Stimulated activated CD4-positive, alpha-beta T cell treated with anti-CD3 and anti-CD28 coated beads, Interleukin-4, amount 100 ng/mL, for 1 hour (primary cell): ENCODE measurements at places on chromosomes 16 and 17.

- DNase-seq, result no peak
Observed at GRCh38 chr16:4301177-4301576, 14.7 kb upstream of the GLIS2 start.

DNA sequence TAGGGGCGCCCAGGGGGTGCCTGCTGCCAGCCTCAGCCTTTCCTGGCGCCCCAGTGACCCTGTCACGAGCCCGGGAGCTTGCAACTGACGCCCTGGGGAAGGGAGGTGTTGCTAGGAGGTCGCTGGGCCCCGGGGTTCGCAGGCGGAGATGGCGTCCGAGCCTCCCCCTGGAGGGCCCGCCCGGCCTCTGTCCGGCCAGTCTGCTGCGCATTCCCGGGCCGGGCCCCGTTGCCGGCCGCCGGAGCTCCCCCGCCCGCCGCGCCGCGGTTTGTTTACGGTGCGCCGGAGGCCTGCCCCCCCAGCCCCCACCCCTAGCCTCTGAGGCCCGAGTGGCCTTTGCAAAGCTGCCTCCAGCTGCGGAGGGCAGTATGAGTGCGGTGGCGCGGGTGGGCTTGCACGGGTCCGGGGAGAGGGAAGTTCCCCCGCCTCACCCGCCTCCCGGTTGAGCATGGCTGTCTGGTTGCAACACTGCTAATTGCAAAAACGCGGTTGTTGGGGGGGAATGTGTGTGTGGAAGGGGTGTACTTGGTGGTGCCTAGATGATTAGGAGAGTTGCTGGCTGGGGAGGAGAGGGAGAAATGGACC lies 514 bp downstream of the THRA start:
- DNase-seq, result peak; percentile 23

DNA sequence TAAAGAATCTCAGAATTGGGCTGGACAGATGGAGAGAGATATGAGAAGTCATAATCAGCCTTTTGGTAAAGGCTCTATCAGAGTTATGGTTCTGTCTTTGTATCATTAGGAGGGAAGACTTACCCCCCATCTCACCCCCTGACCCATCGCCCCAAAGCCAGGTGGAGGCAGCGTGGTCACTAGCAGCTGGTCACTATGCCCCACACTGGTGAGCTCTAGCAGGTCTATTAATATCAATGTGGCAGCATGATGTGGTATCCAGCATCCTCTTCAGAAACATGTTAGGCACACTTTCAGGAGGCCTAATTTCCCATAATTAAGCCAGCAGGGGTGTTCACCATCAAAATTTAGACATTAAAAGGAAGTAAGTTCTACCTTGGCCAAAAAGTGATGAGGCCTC lies 183.8 kb upstream of the COX10 start:
- DNase-seq, result no peak

DNA sequence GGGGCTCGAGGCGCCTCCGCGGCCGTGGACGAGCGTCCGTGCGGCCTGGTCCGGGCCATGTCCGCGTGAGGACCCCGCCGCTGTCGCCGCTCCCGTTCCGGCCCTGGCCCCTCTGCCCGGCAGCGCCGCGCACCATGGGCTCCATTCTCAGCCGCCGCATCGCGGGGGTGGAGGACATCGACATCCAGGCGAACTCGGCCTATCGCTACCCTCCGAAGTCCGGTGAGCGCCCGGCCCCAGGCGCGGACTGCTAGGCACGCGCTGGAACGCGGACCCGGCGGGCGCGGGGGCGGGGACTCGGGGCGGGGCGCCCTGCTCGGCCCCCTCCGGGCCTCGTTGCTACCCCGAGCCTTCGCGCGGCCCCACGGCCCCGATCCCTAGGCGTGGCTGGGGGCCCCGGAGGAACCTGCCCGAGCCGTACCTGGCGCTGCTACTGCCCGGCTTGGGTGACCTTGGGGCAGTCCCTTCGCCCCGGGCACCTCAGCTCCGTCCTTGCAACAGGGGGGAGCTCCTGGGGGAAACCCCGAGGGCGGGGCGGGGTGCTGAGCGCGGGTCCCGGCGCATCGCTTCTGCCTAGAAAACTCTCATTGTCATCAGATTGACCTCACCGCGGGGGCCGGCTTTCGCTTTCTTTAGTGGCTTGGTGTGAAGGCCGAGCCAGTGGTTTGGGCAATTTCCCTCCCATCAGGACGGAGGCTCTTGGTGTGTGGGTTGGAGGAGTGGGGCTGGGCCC lies 367 bp downstream of the MGRN1 start:
- DNase-seq, result peak; percentile 72

DNA sequence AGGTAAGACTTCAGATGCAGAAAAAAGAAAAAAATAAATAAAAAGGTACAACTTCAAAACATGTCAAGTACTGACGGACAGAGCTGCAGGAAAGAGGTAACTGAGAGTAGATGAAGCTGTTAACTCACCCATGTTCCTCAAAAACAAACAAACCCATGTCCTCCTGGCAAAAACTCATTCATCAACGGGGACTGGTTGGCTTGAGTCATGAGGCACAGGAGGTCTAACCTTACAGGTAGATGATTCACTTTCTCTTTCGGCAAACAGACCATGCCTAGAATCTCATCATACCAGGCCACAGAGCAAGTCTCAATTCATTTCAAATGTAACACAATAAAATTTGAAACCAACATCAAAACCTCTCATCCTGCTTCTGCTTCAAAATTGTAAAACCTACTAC lies 12.3 kb upstream of the FASN start:
- DNase-seq, result no peak

- DNase-seq, result no peak
Observed at GRCh38 chr16:30482366-30482765, 9.8 kb downstream of the ITGAL start.

GRCh38 chr17:11176549-11176948 lies 64.5 kb upstream of the SHISA6 start:
- no peak for DNase-seq

DNA sequence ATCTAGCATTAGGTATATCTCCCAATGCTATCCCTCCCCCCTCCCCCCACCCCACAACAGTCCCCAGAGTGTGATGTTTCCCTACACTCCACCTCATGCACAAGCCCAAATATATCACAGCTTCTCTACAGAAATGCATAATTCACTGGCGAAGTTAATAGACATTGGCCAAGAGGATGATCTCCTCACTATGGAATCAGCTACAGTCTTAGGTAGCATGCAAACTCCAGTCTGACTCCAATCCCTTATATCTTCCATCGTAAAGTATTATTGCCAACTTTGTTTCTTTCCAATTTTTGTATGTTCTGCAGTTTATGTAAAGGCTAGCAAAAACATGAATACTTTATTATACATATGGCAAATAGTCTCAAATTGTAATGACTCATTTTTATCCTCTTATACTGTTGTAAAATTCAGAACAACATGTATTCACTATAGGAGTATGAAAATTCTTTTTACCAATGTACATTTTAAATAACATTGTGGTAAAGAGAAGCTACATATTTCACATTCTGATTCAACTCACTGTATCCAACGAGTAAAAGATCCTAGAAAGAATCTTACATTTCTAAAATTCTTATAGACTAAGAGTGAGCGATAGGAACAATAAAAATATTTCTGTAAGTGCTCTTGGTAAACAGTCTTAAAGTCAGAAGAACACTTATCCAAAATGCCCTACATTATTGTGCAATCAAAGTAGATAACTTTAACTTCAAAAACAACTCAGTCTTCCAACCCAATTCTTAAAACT lies 871 bp downstream of the ABCA8 start:
- no peak for DNase-seq

DNA sequence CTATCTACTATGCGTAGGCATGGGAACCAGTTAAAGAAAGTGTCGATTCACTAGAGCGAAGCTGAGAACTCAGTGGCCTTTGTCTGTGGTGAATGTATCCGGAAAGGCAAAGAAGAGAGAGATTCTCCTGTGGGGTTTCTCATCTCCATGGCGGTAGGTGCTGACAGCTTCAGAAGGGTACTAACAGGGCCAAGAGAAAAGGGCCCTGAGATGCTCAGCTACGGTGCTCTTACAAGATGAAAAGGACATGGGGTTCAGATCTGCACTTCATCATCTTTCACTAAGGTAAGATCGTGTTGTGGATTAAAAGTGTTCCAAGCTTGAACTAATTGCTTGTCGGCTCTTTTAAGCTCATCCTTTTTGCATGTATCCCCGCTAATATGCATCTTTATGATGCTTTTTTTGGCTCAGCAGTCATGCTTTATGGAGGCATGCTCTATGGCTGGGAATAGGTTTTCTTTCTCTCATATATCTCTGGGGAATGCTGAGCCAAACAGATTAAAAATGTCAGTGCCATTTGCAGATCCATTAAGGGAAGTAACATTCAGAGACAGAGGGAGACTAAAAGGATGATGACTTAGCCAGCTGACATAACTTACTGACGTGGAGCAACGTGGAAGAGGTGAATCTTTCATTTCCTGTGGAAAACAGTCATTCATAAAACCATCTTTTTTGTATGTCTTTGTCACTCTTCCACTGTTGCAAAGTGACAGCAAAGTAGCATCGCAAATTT lies 29.9 kb downstream of the KCNJ16 start:
- no peak for DNase-seq

GRCh38 chr17:31511580-31511979 lies 120.1 kb downstream of the RAB11FIP4 start:
- no peak for DNase-seq

DNA sequence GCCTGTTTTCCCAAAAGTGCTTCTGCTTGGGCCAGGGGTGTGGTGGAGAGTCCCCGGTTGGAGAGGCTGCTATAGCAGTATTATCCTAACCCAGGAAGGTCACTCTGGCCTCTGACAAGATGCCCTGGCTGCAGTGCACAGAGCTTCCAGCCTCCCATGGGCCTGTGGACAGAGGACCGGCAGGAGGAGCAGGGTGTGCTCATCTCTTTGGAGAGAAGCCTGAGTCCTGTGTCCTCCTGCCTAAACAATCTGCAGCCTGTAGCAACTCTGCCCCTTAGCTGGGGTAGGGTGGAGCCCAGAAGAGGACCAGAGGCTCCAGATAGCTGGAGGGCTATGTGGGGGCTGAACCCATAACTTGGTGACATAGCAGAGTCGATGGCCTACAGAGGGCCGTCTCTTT lies 78.0 kb downstream of the MPRIP start:
- DNase-seq, result no peak

DNA sequence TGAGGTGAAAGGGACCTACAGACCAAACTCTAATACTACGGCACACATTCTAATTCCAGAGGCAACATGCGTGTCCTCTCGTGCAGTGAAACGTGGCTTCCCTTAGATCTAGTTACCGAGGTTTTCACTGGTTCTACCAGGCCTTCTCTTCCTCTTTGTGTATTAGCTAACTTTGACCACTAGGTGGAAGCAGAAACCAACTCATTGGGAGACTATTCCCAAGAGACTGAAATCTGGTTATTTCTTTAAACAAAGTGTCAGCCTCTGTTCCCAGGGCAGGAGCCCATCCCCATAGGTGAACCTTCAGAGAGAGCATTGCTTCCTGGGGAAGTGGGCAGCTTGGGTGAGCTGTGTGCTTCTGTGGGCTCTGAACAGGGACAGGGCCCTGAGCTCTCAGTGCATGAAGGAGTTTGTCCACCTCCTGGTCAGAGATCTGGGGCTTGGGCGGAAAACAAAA lies 19.7 kb upstream of the RCVRN start:
- no peak for DNase-seq

- DNase-seq, result no peak
Observed at GRCh38 chr17:45920083-45920482, 25.7 kb downstream of the MAPT start.

DNA sequence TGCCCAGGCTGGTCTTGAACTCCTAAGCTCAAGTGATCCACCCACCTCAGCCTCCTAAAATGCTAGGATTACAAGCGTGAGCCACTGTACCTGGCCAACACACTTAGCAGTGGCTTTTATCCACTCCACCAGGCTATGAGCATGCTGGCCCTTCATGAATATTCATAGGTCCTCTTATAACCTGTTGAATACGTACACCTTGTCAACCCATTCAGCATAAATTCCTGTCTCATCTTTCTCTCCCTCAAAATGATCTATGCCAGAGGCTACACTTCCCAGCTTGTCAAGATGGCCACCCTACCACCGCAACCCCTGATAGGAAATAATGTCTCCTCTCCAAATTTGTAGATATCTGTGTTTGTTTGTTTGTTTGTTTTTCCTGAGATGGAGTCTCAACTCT lies 11.0 kb upstream of the ZG16 start:
- DNase-seq, result no peak

- no peak for DNase-seq
Observed at GRCh38 chr16:65373097-65373496, 251.2 kb upstream of the CDH11 start.

- no peak for DNase-seq
Observed at GRCh38 chr17:36978810-36979564, 30.2 kb downstream of the AATF start.

- peak; percentile 77 for DNase-seq
Observed at GRCh38 chr16:77212741-77213541, 13.7 kb downstream of the SYCE1L start.

- DNase-seq, result no peak
Observed at GRCh38 chr16:5500526-5500925, 402.9 kb upstream of the EEF2KMT start.

DNA sequence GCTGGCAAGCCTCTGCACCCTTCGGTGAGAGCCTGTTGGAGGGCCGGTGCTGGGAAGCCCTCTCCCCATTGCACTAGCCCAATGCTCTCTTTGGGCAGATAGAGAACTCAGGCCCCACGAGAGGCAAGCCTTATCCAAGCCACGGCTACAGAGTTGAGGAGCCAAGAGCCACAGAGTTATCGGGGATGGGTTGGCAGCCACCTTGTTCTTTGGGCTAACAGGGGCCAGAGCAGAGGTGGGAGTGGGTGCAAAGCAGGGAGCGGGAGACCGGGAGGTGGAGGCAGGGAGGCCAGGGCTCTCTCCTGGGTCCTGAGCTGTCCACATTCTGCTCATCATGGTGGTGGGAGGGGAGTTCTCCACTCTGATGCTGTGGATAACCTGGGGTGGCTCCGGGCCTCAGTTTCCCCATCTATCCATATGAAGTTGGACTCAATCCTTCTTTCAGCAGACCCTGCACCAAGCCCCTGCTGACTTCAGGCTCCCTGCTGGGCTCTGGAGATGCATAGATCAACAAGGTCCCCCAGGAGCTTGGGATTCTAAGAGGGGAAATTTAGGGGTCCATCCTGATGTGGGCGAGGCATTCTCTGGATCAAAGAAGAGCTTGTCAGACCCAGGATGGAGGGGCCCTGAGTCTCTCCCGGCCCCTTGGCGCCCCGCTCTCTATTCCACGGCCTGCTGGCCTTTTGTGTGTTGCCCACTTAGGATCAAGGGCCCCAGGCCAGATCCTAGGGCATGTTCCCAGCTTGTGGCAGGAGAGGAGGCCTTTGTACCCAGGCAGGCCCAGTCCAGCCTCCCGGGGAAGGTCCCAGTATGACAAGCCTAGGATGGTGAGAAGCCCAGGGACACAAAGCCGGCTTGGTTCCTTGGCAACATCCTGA lies 557 bp upstream of the CX3CL1 start:
- no peak for DNase-seq

DNA sequence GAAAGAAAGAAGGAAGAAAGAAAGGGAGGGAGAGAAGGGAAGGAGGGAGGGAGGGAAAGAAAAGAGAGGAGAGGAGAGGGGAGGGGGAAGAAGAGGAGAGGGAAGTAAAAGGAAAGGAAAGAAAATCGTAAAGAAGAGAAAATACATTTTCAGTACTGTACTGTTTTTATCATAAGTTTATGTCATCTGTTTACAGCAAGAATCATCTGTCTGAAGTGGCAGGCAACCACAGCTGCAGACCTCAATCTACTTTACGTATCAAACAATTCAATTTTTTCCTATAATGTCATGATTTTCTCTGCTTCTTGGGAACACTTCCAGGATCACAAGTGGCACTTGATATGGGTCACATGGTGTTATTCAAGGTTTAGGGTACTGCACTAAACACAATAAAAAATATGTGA lies 58.3 kb downstream of the USP32 start:
- no peak for DNase-seq
